ENCODE measurements at places on chromosomes 13 and 19.

- DNase-seq: no peak
Observed at GRCh38 chr13:89217813-89218212, 1546.6 kb downstream of the SLITRK5 start.

DNA sequence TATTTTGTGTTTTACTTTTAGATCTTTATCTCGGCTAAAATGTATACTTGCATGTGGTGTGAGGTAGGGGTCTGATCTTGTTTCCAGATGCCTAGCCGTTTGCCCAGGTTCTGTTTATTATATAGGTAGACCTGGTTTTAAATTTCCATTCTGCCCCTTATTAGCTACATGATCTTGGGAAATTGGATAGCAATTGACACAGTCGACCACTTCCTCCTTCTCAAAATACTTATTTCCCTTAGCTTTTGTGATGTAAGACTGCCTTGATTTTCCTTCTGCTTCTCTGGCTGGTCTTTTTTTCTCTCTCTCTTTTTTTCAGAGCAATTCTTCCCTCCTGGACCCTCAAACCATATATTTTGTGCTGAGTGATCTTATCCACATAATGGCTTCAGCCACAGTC, 3.0 kb upstream of the PGLYRP1 start:
- no peak for DNase-seq

DNA sequence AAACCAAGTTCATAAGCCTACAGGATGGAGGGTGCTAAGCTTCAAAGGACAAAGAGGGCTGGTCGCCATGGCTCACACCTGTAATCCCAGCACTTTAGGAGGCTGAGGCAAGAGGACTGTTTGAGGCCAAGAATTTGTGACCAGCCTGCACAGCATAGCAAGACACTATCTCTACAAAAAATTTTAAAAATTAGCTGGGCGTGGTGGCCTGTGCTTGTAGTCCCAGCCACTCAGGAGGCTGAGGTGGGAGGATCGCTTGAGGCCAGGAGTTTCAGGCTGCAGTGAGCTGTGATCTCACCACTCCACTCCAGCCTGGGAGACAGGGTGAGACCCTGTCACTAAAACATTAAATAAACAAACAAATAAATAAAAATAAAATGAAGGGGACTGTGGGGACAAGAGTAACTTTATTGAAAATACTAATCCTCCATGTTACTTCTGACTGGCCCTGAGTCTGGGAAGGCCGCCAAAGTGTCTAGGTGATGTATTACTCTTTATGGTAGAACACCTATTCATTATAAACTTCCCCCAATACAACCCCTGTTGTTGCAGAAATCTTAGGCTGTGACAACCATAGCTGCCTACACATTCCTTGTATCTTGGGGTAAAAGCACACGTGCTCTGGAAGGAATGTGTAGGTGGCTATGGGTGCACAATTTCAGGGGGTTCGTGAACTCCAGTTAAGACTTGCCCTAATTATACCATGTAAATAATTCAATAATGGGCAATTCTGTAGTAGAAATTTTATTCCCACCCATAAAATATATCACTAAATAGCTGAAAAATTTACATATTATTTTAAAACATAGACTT, 14.6 kb upstream of the URAD start:
- DNase-seq: no peak

DNA sequence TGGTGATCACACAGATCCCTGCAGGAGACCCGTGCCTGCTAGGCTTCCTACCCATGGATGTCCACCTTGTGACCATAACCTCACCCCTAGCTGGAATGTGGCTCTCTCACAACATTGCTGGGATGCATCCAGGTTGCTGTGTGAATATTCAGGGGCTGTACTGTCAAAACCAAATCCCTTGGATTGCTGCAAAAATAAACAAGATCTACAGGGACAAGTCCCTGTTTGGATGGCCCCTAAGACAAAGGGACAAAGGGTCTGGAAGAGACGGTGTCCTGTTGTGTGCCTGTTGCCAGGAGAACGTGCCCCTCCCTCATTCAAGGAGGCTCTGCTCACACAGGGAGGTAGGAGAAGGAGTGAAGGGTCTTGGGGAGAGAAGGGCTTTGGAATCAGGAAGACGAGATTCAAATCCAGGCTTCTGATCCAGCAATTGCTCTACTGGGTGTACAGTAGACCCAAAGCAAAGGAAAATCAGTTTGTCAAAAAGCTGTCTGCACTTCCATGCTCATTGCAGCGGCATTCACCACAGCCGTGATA, 89.2 kb upstream of the WASF3 start:
- DNase-seq: no peak

GRCh38 chr19:50776131-50776530, 5.9 kb downstream of the GPR32 start:
- DNase-seq: no peak

DNA sequence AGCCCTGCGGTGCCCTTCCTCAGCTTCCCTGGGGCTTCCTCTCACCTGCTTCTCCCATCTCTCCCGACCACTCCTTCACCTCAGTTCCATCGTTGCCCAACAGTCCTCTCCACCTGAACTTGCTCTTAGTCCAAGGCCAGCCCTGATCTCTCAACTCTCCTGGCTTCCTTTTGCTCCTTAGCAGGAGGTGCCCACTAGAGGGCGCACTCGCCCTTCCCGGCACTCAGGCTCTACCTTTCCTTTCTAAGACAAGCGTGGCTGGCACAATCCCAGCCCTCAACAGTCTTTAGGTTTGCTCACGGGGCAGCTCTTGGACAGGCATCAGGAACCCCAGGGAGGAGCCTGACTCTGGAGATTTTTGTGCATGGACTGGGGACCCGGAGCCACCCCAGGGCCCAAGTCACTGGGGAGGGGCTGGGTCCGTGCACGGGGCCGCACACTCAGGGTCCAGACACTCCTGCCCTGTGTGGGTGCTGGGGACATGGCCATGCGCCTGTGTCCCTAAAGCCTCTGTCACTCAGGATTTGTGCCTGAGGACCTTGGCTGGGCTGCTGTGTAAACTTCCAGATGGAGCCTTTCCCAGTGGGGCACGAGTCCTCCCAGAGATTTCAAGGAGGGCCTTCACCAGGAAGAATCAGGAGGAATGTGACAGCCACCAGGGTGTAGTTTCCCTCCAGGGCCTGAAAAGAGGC, 12.1 kb upstream of the CEACAM8 start:
- DNase-seq: peak; percentile 87

DNA sequence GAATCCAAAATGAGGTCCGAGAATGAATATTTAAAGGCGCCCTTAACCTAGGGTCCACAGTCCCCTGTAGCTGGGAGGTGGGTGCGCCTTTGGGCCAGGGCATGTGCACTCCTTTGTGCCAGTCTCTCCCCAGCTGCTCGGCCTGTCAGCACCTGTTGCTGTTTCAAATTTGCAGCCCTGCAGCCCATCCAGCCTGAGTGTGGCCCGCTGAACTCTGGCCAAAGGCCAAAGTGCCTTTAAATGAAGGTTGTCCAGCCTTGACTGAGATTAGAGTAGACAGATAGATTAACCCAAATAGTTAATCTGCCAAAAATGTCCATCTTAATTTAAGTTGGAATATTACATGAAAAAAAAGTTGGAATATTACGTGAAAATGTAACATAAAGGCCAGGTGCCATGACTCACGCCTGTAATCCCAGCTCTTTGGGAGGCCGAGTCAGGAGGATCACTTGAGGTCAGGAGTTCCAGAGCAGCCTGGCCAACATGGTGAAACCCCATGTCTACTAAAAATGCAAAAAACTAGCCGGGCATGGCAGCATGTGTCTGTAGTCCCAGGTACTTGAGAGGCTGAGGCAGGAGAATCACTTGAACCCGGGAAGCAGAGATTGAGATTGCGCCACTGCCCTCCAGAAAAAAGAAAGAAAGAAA, 25.3 kb downstream of the TPT1 start:
- DNase-seq: no peak

DNA sequence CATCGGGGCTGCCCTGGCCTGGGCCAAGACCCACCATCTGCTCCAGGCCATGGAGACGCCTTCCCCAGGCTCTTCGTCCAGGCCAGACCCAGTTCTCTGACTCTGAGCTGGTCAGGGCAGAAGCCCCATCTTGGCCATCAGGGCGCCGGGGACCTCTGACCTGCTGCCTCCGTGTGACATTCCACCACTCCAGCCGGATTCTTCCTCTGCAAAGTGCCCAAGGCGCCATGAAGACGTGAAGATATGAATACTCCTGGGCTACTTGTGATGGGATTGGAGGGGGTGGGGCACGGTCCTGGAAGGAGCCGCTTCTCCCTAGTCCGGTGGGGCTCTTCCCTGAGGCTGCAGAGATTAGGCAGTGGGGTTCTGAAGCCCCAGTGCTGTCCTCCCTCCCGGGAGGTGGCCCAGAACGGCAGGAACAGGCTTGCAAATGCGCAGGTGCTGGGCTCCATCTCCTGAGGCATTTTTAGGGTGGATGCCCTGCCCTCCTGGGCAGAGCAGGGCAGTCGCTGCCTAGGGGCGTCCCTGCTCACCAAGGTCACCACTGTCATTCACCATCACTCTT, 26.0 kb upstream of the SLC7A10 start:
- no peak for DNase-seq

DNA sequence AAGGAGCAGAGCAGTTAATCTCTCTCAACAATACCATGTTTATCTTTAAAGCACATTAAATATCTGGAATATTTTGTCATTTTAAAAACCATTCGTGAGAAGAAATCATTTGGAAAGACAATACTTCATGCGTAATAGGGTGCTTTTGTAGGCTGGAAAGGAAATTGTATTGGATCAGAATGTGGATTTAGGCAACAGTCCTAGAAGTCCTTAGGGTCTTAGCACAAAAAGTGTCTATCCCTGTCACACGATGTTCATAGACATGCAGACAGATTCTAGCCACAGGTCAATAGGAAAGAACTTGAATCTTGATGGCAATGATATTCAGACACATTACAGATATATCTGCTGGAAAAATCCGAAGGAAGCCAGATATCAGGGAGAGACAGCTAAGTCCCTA, 156.0 kb downstream of the KCTD12 start:
- DNase-seq: no peak

DNA sequence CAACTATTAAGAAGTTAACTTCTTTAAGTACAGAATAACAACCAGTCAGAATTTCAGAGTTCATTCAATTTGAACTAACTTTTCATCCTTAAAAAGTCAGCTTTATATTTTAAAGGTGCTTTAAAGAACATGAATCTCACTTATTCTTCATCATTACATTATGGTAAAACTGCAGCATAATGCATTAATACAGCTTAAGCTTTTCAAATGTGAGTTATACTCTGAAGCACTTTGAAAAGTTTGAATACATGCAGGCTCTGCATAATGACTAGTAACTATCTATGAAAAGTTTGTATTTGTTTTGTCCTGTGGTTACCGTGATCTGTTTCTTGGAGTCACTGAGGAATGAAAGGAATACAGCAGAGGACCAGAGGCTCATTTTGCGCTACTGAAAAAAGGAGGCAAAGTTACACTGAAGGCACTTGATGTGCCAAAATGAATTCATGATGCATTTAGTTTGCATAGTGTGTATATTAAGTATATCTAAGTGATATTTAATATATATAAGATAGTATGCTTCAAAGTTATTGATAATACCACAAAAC, 4.1 kb downstream of the PCDH17 start:
- no peak for DNase-seq

DNA sequence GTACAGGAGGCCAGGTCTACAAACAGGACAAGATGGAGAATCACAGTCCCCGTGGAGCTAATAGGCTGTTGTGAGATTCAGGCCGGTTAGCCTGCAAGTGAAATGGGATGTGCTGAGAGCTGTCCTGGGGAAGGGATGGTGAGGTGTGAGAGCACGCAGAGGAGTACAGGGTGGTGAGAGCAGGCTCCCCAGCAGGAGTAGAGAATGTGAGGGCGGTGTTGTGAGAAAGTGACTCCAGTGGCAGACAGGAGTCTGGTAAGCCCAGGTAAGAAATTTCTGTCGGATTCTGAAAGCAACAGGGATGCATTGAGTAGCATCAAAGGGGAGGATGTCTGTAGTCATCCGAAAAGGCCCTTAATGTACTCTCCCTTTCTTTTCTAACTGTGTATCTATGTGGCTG, 50.7 kb upstream of the GPR183 start:
- no peak for DNase-seq

GRCh38 chr13:51950722-51951121, 60.5 kb downstream of the ATP7B start:
- no peak for DNase-seq

- no peak for DNase-seq
Observed at GRCh38 chr13:98372876-98373275, 195.8 kb upstream of the RNF113B start.

- no peak for DNase-seq
Observed at GRCh38 chr19:45299719-45300118, 23.0 kb downstream of the CKM start.

DNA sequence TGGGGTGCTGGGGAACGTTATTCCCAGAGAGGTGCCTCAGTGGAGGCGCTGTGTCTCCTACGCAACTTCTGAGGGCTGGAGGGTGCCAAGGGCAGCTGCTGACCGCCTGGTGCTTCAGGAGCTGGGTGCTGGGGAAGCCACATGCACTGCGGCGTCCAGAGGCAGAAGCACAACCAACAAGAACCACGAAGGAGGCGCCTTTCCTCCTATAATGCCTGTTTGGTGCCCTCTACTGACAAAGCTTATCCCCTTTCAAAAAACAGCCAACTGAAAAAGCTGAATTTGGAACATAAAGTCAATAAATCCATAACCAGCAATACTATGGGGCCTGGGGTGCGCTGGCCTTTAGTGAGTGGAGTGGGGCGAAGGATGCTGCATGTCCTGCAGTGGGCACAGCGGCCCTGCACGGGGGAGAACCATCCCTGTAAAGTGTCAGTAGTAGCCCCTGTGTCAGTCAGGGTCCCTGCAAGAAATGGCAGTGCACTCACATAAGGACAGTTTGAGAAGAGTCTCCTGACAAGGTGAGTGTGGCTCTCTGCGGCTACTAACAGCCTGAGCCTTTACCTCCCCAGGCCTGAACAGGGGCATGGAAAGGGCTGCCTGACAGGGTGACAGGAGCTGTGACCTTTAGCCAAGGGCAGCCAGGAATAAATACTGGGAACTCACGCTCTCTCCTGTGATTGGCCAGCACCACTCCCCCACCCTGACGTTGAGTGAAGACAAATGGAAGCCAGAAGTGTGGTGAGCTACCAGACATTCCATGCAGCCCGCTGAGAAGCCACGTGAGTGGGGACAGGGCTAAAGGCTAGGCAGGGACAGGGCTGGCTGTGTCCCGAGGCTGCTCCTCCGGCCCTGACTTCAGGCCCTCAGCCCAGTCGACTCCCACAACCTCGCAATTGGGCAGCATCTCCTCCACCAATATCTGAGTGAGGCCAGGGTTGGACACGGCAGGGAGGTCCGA, 4.5 kb upstream of the B3GNT8 start:
- DNase-seq: no peak
